ENCODE measurements at places on chromosomes 11 and 22.

- DNase-seq: no peak
Observed at GRCh38 chr11:10592331-10592730, 23.9 kb upstream of the LYVE1 start.

DNA sequence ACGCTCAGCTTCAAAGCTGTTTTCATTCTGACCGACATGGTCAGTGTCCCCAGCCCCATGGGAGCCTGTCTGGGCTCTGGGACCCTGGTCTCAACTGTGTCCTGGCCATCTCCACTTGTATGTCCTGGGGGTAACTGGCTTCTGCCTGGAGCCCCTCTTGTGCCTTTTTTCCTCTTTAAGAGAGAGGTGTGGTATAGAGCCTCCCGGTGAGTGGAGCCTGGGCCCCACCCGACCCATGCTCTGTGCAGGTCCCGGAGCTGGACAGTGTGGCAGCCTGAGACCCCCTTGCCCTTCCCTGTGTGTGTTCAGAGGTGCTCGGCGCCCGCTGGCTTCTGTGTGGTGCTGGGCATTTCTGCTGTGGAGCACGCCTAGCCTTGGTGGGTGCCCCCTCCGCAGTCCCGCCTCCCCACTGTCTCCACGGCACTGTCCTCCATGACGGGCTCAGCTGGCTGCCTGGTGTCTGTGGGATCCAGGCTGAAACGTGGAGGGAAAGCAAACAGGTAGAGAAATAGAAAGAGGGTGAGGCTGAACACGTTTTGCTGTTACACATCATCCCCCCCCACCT is 74.9 kb downstream of the PARVB start:
- no peak for DNase-seq

- DNase-seq: no peak
Observed at GRCh38 chr22:19943082-19944026, 1.7 kb upstream of the TXNRD2 start.

DNA sequence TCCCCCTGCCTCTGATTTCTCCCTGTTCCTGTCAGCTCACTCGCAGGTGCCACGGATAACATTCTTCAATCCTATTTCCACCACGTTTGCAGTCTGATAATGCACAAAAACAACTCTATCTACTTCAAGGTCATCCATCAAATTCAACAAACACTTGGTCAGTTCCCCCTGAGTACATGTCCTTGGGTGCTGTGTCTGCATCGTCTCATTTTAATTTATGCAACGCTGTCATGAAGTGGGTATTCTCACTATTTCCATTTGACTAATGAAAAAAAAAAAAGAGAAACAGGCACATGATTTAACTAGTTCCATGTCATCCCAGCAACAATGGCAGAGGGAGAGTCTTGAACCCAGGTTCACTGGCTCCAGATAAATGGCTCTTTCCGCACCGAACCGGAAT is 262.6 kb downstream of the LARGE1 start:
- no peak for DNase-seq

DNA sequence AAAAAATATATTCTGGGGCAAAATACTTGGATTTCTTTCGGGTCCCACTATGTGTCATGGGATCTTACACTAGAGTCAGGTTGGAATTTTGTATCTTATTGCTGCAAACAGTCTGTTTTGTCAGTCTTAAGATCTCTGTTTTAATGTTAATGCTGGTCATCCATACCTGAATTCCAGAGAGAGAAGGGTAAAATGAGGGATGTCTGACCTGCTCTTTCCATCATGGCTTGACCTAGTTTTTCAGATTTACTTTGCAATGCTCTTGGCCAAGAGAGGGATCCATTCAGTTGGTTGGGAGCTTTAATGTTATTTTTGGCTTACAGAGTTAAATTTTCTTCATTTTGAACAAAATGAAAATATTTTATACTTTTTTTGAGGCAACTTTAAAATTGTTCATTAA is 117.2 kb downstream of the CASP12 start:
- no peak for DNase-seq

DNA sequence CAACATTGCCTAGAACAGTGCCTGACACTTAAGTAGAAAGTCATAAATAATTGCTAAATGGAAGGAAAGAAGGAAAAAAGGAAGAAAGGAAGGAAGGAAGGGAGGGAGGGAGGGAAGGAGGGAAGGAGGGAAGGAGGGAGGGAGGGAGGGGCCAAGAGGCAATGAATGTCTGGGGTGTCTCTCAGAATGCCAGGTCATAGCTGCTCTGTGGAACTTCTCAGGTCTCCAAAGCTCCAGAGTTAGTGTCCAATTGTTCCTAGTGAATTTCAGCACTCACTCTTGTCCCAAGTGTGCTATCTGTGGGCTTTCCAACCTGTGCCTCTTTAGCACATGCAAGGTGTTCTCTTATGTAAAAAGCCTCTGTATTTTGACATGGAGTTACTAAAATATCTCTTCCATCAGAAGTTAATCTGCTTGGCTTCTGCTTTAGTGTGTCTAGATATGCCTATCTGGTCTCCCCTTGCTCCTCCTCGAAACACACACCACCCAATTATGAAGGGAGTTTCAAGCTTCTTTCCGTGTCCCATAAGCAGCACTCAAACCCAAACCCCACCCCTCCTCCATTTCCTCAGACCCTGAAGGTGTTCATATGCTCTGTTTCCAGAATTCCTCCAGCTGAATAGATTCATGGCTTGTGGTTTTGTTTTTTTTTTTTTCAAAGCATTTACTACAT is 56.5 kb downstream of the FAM76B start:
- DNase-seq: no peak

DNA sequence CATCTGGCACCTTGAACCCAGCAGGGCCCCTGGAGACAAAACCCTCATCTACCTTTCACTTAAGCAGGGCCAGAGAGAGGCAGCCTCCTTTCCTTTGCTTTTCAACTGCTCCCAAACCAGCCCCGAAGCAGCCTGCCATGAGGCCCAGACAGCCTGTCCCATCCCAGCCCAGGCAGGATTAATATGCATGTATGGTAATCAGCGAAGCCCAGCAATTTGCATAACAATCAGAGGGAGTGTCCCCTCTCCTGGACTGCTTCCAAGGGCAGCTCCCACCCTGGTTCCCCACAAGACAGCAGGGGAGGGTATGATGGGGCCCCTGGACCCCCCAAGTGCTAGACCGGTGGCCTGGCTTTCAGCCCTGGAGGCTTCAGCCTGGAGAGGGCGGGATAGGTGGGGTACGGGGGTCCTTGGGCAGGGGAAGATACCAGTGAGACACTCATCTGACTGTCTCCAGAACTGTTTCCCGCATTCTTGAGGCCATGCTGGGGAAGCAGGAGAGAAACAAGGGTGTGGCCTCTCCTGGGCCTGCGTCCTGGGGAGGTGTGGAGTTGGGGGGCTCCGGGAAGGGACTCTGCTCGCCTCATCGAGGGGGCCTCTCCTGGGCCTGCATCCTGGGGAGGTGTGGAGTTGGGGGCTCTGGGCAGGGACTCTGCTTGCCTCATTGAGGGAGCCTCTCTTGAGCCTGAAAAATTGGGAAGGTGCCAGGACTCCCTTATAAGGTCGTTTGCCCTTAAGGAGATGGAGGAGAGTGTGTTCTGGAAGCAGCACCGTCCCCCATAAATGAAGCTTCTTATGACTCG is 93.2 kb upstream of the PRR5 start:
- DNase-seq: no peak

DNA sequence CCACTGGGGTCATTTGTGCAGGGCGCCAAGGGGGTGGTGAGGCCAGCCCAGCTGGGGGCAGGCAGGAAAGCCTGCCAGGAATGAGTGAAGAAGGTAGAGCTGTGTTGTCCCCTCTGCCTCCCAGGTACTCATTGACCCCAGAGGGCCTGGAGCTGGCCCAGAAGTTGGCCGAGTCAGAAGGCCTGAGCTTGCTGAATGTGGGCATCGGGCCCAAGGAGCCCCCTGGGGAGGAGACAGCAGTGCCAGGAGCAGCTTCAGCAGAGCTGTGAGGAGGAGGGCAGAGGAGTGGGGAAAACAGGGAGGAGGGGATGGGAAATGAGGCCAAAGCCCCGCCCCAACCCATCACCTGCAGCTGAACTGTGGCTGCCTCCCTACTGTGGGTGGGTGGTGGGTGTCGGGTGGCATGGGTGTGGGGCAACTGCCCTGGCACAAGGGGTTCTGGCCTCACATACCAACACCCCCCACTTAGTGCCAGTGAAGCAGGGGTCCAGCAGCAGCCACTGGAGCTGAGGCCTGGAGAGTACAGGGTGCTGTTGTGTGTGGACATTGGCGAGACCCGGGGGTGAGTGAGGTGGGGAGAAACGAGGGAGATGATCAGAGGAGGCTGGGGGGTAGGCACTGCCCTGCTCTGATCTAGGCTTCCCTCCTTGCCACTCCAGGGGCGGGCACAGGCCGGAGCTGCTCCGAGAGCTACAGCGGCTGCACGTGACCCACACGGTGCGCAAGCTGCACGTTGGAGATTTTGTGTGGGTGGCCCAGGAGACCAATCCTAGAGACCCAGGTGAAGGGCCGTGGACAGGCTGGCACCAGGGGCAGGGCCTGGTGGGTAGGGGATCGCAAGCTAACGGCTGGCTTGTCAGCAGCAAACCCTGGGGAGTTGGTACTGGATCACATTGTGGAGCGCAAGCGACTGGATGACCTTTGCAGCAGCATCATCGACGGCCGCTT is 3.0 kb downstream of the MUS81 start:
- no peak for DNase-seq

GRCh38 chr11:130390071-130390758 is 38.2 kb downstream of the ADAMTS8 start:
- peak; percentile 11 for DNase-seq

DNA sequence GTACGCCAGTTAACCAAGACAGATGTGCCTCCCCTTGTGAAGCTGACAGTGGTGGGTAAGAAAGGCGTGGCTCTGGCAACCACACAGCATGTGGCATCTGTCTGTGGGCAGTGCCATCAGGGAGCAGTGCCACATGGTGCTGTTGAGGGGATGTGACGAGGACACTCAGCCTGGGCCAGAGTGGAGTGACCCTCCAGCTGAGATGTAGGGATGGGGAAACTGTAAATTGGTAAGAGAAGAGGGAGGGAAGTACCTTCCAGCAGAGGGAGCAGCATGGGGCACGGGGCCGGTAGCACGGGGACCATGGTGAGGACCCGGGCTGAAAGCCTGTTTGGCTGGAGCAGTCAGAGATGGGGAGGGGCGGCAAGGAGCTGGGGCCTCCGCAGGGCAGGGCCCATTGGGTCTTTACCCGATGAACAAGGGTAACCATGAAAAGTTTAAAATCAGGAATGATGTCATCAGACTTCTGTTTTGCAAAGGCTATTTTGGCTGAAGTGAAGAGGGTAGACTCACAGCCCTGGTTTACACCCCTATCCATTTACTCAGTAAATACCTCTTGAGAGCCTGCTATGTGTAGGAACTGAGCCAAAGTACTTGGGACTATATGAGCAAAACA is 10.4 kb downstream of the TMPRSS6 start:
- no peak for DNase-seq

GRCh38 chr11:92053216-92053615 is 171.4 kb upstream of the FAT3 start:
- no peak for DNase-seq

DNA sequence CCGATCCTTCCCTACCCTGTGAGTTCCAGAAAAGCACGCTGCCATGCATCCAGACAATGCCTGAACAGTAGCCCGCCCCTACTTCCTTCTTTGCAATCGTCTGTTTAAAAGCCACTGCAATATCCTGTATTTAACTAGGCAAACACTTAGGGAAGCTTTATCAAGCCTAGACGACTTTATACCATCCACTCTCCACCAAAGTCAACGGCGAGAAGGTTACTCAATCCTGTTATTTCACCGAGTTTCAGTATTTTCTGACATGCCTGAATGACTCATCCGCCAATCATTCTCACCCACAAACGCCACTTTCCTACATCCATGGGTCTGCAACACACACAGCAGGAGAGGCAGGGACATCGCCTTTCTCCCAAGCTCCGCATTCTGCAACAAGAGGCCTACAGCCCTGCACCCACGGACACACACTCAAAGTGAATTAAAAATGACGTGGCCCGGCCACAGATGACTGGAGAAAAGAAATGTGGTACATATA is 9.3 kb downstream of the CELSR1 start:
- DNase-seq: no peak

DNA sequence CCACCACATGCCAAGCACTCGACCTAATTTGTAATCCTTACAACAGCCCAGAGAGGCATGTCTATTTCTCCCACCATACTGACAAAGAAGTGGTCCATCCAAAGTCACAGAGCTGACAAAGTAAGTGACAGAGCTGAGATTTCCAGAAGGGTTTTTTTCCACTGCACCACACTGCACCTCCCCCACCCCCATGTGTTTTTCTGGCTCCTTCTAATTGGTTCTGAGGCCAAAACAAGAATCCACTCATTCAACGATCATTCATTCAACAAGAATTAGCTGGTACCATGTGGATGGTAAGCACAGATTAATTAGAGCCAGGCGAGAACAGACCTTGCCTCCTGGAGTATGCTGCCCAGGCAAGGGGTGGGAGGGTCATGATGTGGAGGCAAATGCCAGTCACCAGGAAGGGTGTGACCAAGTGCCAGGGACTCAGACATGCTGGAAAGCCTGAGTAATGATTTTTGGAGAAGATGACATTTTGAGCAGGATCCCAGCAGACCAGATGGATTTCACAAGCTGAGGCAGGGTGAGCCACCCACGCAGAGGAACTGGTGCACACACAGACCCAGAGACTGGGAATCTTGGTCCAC is 14.9 kb upstream of the PRG2 start:
- no peak for DNase-seq

DNA sequence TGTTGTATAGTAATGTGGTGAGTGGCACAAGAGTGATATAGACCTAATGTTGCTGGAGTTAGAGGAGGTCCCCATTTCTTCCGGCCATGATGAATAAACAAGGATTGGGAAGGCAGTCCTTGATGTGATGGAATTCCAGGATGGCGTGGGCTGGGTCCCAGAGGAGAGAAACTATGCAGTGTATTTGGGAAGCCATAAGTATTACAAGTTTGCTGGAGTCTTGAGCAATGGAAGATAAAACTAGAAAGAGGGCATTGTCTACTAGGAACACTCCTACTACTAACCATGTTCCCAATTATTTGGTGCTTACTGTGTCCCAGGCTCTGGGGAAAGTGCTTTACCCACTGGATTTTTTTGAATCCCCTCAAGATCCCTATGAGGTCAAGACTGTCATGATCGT is 20.0 kb downstream of the LDLRAD3 start:
- DNase-seq: no peak

GRCh38 chr11:65532388-65533064 is 7.6 kb downstream of the SCYL1 start:
- no peak for DNase-seq

DNA sequence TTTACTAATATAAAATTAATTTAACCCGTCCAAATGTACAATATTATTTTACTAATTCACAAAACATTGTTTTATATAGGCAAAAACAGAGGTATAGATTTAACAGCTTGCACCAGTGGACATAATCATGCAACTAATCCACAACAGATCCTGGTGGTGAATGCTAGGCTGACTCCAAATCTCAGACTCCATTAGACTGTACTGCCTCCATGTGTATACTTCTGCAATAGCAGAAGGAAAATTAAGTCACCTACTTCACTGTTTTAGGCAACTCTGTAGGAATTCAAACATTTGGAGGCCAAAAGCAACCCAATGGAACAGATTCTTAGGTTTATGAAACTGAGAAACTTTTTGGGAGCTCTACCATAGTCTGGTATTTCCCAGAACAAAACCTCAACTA is 30.0 kb upstream of the RAB39A start:
- peak; percentile 85 for DNase-seq
